ENCODE measurements at places on chromosomes 3 and 15.

GRCh38 chr3:99868311-99868646 lies 50.6 kb downstream of the CMSS1 start:
- DNase-seq: no peak

- DNase-seq: no peak
These were observed 303.4 kb downstream of the ZNF621 start for GRCh38 chr3:40827942-40828688.

DNA sequence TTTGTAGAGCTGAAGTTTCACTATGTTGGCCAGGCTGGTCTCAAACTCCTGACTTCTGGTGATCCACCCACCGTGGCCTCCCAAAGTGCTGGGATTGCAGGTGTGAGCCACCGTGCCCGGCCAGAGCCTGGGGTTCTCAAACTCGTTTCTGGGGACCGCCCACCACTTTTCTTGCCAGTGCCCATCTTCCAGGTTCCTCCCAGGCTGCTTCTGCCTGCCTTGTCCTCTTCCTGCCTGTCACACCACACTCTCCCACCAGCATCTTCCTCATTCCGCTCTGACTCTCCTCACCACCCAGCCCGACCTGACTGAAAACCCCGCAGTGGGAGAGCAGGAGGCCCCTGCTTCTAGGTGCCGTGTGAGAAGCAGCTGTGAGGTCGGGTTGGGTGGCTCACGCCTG lies 3.1 kb upstream of the DYNLT2B start:
- no peak for DNase-seq

DNA sequence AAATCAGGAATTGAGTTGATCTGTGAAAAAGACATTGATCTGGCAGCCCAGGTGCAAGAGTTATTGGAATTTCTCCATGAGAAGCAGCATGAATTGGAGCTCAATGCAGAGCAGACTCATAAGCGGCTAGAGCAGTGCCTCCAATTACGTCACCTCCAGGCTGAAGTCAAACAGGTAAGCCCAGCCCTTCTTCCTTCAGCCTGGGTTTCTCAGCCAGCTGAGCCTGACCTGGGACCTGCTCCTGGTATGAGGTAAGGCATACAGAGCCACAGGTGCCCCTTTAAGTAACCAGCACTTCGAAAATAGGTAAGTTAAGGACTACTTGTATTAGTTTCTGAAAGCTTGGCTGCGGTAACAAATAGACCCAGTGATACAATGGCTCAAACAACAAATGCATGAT lies 307.4 kb upstream of the UMPS start:
- DNase-seq: no peak

DNA sequence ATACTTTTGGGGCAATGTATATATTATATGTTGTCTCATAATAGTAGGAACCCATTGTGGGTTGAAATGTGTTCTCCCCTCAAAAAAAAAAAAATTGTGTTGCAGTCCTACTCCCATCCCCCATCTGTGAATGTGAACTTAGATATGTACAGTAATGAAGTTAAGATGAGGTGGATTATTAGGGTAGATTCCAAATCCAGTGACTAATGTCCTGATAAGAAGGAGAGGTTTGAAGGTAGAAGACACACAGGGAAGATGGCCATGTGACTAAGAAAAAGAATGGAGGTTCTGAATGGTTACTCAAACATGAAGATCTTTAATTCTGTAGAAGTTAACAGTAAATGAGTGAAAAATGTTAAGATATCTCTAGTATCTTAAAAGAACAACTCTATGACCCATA lies 3.0 kb upstream of the ATOSA start:
- no peak for DNase-seq

GRCh38 chr3:55969634-55970033 lies 482.5 kb upstream of the WNT5A start:
- DNase-seq: no peak

- DNase-seq: no peak
These were observed 248.5 kb downstream of the RAP2B start for GRCh38 chr3:153410517-153410916.

DNA sequence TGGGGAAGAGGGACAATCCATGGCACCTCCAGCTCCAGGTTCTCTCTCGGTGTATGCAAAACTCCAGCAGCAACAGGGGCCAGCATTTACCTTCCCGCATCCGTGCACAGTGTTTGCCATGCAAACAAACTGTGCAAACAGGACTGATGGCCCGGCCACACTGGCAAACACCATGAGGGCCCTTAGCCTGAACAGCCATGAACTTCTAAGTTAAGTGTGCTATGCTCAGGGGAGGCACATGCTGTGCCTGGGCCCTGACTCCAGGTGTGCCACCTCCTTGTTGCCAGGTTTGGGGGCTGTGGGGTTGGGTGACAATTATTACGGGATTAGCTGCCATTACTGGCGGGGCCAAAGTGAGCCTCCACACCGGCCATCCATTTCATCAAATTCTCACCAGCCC lies 57.5 kb downstream of the CACNA2D2 start:
- no peak for DNase-seq

GRCh38 chr3:15339786-15340215 lies 7.4 kb upstream of the SH3BP5 start:
- no peak for DNase-seq

- DNase-seq: no peak
These were observed 7.8 kb downstream of the SCG5 start for GRCh38 chr15:32649342-32649741.

DNA sequence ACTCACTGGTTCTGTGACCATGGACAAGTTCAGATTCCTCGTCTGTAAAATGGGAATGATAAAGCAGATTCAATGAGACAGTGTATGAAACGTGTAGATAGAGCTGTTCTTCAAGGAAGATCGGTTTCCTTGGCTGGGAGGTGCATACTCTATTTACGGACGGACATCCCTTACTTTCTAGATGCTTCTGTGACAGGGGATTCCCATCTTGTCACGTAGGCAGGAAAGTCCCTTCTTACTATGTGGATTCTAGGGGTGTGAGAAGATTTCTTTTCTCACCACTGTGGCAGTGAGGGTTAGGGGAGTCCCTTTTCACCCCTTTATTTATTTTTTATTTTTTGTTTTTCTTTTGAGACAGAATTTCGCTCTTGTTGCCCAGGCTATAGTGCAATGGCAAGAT lies 180.9 kb upstream of the TBL1XR1 start:
- no peak for DNase-seq

DNA sequence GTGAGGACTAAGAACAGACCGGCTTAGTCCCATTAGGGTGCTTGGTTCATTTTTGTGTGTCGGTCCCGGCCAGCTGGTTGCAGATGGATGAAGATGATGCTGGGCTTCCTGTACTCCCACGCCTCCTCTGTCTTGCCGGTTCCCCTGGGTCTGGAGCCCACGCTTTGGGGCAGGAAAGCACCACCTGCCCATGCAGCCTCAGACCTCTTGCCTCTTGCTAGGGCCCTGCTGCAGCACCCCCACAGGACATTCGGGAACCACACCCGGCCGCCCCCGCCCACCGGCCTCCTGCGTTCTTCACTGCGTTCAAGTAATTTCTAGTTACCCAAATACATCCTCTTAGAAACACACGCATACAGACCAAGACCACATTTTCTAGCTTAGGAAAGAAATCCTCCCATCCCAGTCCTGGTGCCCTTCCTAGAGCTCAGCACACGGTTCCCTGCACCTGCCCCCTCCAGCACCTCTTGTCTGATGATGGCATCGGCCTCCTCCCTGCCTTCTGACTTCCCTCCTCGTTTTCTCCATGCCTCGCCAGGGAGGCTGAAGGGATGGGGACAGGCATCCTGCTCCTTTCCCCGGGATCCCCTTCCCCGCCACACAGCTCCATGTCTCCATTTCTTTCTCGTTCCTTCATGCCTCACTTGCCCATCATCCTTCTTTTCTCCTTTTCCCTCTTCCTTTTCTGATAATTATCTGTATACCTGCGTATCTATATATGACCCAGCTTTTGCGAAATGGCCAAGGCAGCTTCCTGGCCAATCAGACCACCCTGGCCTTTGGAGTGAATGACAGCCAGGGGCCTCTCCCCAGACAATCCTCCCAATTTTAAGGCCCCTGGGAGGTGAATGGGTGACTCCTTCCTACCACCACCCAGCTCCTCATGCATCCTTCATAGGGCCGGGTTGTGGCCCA lies 30.9 kb downstream of the FAM3D start:
- no peak for DNase-seq

DNA sequence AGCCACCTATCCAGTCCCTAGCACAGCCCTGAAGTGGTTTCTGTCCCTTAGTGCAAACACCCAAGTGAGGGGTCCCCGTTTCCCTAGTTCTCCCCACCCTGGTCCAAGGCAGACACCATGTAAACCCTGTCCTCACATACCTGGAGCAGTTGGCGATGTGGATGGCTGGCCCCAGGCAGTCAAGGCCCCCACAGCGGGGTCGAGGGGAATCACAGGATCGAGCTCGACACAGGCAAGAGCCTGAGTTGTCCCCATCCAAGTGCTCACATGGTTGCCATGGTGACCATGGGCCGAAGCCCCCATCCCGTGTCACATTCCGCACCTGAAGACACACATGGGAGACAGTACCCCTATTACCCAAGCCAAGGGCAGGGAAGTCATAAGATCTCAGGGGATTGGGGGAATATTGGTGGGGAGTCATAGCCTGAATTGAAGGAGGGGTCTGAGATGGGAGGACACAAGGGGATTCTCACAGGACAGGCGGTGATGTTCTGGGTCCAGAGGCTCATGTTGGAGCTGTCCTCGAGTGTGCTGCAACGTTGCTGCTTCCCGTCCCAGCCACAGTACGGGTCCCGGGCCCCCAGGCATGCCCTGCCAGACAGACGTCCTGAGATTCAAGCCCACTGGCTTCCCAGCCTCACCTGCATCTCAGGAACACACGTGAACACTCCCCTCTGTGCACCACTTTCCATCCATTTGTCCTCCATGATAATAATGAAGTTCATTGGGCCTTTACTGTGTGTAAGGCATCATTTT lies 112.1 kb downstream of the SEMA5B start:
- no peak for DNase-seq

DNA sequence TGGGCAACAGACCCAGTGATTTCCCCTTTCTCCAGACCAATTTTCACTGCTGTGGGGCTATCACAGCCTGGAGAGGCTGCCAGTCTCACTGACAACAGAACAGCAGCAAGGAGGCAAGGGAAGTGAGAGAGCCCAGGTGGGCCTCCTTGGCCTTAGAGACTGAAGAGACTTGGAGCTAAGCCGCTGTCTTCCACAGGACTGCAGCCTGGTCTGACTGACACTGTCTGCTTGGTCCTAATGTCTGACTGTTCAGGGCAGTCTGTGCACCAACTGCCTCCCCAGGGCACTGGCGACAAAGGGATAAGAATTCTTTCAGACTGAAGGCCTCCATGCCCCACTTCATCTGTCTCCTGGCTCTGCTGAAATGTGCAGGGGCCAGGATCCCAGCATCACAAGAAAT lies 11.5 kb downstream of the POMGNT2 start:
- DNase-seq: no peak

- DNase-seq: no peak
These were observed 403.1 kb downstream of the MAGI1 start for GRCh38 chr3:65635657-65636056.

GRCh38 chr15:48337607-48338006 lies 6.4 kb downstream of the DUT start:
- no peak for DNase-seq

GRCh38 chr3:173825730-173826129 lies 428.2 kb downstream of the NLGN1 start:
- no peak for DNase-seq

GRCh38 chr3:195461594-195462307 lies 18.9 kb upstream of the ACAP2 start:
- DNase-seq: no peak

DNA sequence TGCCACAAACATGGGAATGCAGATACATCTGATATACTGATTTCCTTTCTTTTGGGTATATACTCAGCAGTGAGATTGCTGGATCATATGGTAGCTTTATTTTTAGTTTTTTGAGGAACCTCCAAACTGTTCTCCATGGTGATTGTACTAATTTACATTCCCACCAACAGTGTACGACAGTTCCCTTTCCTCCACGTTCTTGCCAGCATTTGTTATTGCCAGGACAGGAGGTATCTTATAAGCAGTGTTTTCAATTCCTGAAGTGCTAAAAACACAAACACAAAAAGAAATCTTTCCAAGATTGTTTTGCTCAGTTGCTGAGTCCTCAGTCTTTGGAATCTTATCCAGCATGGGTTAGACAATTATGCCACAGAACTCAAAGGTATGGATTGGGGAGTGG lies 13.5 kb downstream of the GTF2E1 start:
- DNase-seq: no peak

GRCh38 chr3:127488740-127489139 lies 101.8 kb downstream of the TPRA1 start:
- DNase-seq: no peak

DNA sequence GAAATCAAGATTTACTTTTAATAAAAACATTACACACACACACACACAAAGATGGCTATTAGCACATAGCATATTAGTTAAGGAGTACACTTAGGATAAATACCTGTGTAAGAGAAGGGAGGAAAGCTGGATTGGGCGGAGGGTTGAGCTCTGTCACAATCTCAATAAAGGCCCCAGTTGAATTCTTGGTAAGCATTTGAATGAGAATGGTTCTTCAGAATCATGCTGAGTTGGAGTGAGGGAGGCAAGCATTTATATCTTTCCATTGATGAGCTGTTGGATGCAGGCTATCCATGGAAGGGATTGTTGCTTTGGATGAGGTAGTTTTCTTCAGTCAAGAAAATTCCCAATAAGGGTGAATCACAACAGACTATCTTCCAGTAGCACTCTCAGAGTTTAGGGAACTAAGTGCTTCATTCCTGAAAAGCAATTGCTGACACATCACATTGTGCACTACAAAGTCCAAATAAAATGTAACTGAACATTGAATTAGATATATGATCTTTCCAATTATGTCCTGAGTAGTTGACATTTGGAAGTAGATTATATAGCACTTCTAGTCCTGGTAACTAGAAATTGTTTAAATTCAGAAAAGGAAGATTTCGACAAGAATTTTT lies 95.7 kb downstream of the SUCNR1 start:
- DNase-seq: no peak

GRCh38 chr3:186775999-186776398 lies 7.4 kb upstream of the EIF4A2 start:
- no peak for DNase-seq

DNA sequence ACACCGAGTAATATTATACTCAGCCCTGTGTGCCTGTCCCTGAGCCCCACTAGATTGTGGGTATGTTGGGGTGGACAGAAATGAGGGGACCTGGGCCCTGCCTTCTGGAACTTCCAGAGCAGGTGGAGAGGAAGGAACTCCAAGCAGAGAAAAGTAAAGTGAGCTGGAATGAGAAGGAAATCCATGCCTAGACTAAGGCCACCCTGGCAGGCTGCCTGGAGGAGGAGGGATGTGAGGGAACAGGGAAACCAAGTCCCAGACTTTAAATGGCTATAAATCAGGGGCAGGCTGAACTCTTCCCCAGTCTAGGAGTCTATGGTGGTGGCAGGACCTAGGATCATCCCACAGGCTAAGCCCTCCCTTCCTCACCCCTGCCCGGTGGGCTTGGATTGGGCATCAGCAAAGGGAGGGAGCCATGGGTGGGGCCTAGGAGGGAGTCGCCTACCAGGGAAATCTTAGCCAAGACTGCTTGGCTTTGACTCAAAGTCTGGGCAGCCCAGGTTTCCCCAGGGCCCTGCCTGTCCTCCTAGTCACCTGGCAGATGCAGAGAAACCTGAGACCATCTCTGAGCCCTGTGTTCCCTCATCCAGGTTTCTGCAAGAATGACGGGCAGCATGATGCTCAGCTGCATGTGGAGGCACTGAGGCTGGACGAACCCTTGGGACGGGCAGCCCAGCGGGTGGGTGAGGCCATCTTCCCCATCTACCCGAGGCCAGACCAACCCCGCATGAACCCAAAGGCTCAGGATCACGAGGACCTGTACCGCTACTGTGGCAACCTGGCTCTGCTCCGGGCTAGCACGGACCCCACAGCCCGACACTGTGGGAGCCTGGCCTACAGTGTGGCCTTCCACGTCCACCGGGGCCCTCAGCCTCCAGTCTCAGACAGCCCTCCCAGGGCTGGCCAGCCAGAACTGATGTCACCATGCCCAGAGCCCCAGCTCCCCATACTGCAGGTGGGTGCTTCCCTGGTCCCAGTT lies 15.6 kb upstream of the STRA6 start:
- no peak for DNase-seq
